Gastroesophageal sphincter (tissue), 4 donors: ENCODE measurements at places on chromosomes 6 and 20. TPM values are rescaled to one million over a fixed set of nuclear protein-coding genes. Genes with fewer than 3 reads are reported as not detected.

COL10A1 gene
- total RNA-seq, result not detected

RSPH4A gene
- total RNA-seq, result not detected

TFEB gene
- total RNA-seq, result 42.8 TPM

TRIM15 gene
- total RNA-seq, result not detected

PBOV1 gene
- total RNA-seq, result not detected

SLC12A5 gene
- total RNA-seq, result not detected

HTR1E gene
- 0.17 TPM for total RNA-seq

BMP6 gene
- 5.8 TPM for total RNA-seq
